Nasal cavity respiratory epithelium epithelial cell of viscerocranial mucosa (primary cell): ENCODE measurements at places on chromosomes 1 and 21. TPM values are rescaled to one million over a fixed set of nuclear protein-coding genes. Genes with fewer than 3 reads are reported as not detected.

Gene THEM5
- not detected in 2 replicates for total RNA-seq

Gene AK5
- total RNA-seq, result not detected in 2 replicates

Gene GSTM2
- 0.34 and 9.2 TPM in 2 replicates for total RNA-seq

Gene KRTAP19-1
- not detected in 2 replicates for total RNA-seq

Gene TNFRSF4
- 0.14 TPM in 1 of 2 replicates, not detected in the other for total RNA-seq

Gene SYT14
- under 0.01 and 0.14 TPM in 2 replicates for total RNA-seq

Gene LRRIQ3
- total RNA-seq, result under 0.01 and 0.71 TPM in 2 replicates
